Naive thymus-derived CD4-positive, alpha-beta T cell (primary cell): ENCODE measurements at places on chromosomes 3 and 15. TPM values are rescaled to one million over a fixed set of nuclear protein-coding genes. Genes with fewer than 3 reads are reported as not detected.
A peak's percentile ranks its signal among the peaks of the same experiment; 100 is the strongest.

- DNase-seq, result no peak
These were observed 198.8 kb downstream of the LSAMP start for GRCh38 chr3:116246406-116246980.

DNA sequence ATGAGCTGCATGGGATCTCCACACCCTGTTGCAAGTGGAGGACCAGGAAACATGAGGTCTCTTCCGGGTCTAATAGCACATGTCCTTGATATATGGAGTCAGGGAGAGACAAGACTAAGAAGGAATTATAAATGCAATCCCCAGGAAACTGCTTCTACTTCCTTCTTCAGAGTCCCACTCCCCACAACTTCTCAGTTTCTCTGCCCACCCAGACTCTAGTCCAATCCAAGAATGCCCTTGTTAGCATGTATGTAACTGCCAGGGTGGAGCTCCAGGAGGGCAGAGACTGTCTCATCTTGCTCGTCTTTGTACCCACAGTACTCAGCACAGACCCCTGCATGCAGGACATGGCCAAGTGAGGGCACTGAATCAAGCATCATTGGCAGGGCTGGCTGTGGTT, 8.3 kb downstream of the DAPK2 start:
- no peak for DNase-seq

DNA sequence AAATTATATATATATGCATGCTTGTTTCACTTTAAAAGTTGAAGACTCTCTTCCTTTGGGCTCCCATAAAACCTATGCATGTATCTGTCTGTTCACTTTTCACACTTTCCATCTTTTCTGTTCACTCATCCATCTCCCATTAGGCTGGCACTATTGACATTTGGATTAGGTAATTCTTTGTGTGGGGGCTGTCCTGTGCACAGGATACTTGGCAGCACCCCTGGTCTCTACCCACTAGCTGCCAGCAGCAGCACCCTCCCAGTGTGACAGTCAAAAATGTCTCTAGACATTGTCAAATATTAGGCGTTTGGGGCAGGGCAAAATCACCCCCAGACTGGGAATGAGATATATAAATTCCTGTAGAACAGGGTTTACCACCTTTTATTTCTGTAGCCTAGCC, 72.3 kb upstream of the EIF1B start:
- DNase-seq, result no peak

- no peak for DNase-seq
These were observed 17.3 kb downstream of the STIMATE start for GRCh38 chr3:52880047-52880446.

FBXW12 gene
- not detected for total RNA-seq

GUCA1C gene
- total RNA-seq, result not detected

- no peak for DNase-seq
These were observed 126.3 kb downstream of the ABHD5 start for GRCh38 chr3:43817064-43817463.

DNA sequence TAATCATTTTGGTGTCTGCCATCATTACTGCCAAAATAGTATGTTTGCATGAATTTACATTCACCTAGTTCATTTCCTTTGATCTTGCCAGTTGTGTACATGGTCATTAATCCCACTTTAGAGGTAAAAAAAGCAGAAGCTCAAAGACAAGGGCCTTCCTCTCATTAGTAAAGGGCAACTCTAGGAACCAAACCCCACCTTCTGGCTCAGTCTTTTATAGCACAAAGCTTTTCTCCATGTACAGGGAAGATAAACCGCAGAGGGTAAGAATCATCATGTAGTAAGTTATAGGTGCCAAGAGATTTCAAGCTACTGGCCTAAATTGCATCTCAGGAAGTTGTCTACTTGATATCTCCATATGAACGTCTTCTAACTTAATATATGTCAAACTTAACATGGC, 19.3 kb upstream of the SPG21 start:
- no peak for DNase-seq

GOLGA8F gene
- not detected for total RNA-seq

GRCh38 chr3:100019719-100020118, 94.6 kb downstream of the FILIP1L start:
- no peak for DNase-seq

GRCh38 chr15:67829647-67830504, 4.6 kb downstream of the SKOR1 start:
- DNase-seq, result no peak

SLC22A13 gene
- 1.3 and 1.9 TPM in 2 replicates for total RNA-seq

LRRC31 gene
- total RNA-seq, result not detected

DNA sequence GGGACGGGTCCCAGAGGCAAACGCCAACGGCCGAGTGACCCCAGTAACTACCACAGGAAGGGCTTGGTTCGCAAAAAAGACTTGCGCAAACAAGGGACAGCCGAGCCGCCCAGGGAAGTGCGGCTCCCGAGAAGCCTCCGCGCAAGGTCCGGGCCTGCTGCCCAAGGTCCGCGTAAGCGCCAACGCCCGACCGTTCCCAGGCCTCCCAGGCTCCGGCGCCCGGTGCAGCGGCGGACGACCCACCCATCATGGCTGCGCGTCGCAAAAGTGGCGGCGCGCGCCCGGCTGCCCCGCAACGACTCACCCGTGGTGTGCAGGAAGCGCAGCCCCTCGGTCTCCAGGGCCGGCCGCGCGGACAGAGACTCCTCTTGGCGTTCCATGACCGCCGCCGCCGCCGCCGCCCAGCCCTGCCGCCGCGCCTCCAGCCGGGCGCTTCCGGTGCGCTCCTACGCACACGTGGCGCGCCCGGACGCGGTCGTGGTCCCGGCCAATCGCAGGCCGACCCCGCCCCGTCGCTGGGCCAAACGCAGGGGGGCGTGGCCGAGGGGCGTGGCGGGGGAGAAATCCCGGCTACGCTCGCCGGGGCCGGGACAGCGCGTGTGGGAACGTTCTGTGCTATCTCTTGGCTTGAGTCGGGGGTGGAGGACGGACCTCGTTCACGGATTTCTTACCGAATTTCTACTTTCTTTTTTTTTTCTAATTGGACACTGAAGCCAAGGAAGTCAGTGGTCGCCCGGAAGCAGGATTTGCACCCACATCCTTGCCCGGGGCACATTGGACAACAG, at the start of gene SELENOS:
Gene SELENOS, minus strand, starts transcription at position 448 of the 785 bp plus-strand sequence. Its CDS starts 68 bp downstream, at position 380.
- peak; percentile 80 for DNase-seq
